ENCODE measurements at places on chromosomes 16 and 17. TPM values are rescaled to one million over a fixed set of nuclear protein-coding genes. Genes with fewer than 3 reads are reported as not detected.

CLEC19A gene
- total RNA-seq, result not detected

NTN1 gene
- total RNA-seq, result 3.3 TPM

HOXB1 gene
- not detected for total RNA-seq

ODAD4 gene
- 3.2 TPM for total RNA-seq

TEX14 gene
- 0.33 TPM for total RNA-seq

HBQ1 gene
- not detected for total RNA-seq

KCNJ2 gene
- 8.8 TPM for total RNA-seq

KCNJ16 gene
- total RNA-seq, result 0.32 TPM

HCRT gene
- total RNA-seq, result not detected

HOXB8 gene
- total RNA-seq, result 4.6 TPM

CNGB1 gene
- total RNA-seq, result not detected

GRCh38 chr17:44081681-44082080 lies 11.1 kb downstream of the G6PC3 start:
- no peaks in the 10 kb centered on the region for H3K4me1 ChIP-seq
- no peaks in the 10 kb centered on the region for H3K27me3 ChIP-seq
- peaks cover 3% of the 10 kb centered on the region for H3K36me3 ChIP-seq
- no peak for DNase-seq
- H3K27ac ChIP-seq, result no peak overlapping the region

- no peak overlapping the region for H3K27ac ChIP-seq
- no peaks in the 10 kb centered on the region for H3K27me3 ChIP-seq
- no peaks in the 10 kb centered on the region for H3K4me1 ChIP-seq
- H3K4me3 ChIP-seq, result no peak overlapping the region
Measured at GRCh38 chr16:77344341-77344740, 90.5 kb downstream of the ADAMTS18 start.

- no peak overlapping the region for H3K4me3 ChIP-seq
- no peaks in the 10 kb centered on the region for H3K4me1 ChIP-seq
- H3K36me3 ChIP-seq, result peaks cover 9% of the 10 kb centered on the region
Measured at GRCh38 chr16:89742948-89743347, 21.6 kb downstream of the ZNF276 start.

GRCh38 chr16:21980032-21980431 lies 20.9 kb downstream of the PDZD9 start:
- no peaks in the 10 kb centered on the region for H3K27me3 ChIP-seq
- no peak overlapping the region for H3K27ac ChIP-seq

DNA sequence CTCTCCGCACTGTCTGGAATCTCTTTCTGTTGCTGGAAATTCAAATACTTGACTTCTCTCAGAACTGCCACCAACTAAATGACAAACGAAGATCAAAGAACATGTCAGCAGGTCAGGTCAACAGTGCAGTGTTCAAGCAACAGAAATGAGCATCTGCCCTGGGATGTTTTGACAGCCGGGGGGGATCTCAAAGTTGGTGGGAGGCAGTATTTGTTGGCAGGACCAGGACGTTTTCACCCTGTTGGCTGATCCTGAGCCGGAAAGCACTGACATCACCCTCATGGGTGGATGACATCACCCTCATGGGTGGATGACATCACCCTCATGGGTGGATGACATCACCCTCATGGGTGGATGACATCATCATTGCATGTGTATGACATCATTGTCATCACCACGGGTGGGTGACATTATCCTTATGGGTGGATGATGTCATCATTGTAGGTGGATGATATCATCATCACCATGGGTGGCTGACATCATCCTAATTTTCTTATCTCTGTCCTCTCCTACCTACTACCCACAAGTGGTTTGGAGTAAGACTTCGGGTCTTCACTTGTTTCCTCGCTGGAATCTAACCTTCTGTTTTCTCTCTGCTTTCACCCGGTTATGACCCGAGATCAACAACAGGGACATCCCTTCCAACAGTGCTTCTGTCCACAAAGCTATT lies 18.9 kb downstream of the DNAH17 start:
- H3K27ac ChIP-seq, result no peak overlapping the region
- no peak overlapping the region for H3K4me3 ChIP-seq
- no peaks in the 10 kb centered on the region for H3K36me3 ChIP-seq
- no peaks in the 10 kb centered on the region for H3K4me1 ChIP-seq
- H3K27me3 ChIP-seq, result no peaks in the 10 kb centered on the region

DNA sequence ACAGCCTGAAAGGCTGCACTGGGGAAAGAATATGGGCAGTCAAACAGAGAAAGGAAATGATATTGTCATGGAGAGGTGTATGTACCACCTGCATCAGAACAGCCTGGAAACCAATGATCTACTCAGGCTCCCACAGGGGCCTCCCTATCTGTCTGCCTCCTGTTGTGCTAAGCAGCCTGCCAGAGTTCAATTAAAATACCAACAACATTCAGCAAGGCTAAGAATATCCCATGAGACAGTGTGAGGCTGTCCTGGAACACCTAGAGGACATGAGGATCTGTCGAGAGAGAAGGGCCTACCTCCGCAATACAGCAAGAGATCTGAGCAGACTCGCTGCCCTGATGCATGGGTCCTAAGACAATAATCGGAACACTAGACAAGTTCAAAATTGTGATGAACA lies 8.4 kb downstream of the FXR2 start:
- no peaks in the 10 kb centered on the region for H3K36me3 ChIP-seq
- H3K27me3 ChIP-seq, result no peaks in the 10 kb centered on the region
- H3K27ac ChIP-seq, result no peak overlapping the region
- H3K4me3 ChIP-seq, result no peak overlapping the region

DNA sequence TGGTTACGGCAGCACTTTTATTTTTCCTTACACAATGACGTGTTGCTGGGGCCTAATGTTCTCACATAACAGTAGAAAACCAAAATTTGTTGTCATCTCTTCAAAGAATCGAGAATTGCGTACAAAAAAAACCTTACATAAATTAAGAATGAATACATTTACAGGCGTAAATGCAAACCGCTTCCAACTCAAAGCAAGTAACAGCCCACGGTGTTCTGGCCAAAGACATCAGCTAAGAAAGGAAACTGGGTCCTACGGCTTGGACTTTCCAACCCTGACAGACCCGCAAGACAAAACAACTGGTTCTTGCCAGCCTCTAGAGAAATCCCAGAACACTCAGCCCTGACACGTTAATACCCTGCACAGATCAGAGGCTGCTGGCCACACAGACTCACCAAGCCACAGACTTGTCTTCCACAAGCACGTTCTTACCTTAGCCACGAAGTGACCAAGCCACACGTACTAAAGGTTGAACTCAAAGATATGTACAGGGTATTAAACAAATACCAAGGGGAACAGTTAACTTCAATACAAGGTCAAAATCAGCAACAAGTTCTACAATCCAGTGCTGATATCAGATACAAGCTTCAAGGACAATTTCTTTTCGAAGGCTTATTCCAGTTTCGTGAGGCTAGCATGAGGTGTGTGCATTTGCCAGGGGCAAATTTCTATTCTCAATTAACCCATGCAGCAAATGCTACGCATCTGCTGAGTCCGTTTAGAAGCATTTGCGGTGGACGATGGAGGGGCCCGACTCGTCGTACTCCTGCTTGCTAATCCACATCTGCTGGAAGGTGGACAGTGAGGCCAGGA lies 2.4 kb downstream of the ACTG1 start:
- no peak for DNase-seq
- H3K27ac ChIP-seq, result peak overlapping the region; percentile 98
- H3K27me3 ChIP-seq, result no peaks in the 10 kb centered on the region
- H3K36me3 ChIP-seq, result no peaks in the 10 kb centered on the region
- peak overlapping the region; percentile 92 for H3K4me3 ChIP-seq

GRCh38 chr16:78529881-78530280 lies 430.4 kb downstream of the WWOX start:
- H3K27me3 ChIP-seq, result no peaks in the 10 kb centered on the region
- no peak overlapping the region for H3K27ac ChIP-seq
- H3K4me1 ChIP-seq, result no peaks in the 10 kb centered on the region
- no peak for DNase-seq
- no peak overlapping the region for H3K4me3 ChIP-seq

- H3K27ac ChIP-seq, result no peak overlapping the region
- no peak overlapping the region for H3K4me3 ChIP-seq
- H3K36me3 ChIP-seq, result no peaks in the 10 kb centered on the region
- H3K27me3 ChIP-seq, result no peaks in the 10 kb centered on the region
- DNase-seq, result no peak
Measured at GRCh38 chr17:43365356-43365755, 33.4 kb upstream of the ARL4D start.

DNA sequence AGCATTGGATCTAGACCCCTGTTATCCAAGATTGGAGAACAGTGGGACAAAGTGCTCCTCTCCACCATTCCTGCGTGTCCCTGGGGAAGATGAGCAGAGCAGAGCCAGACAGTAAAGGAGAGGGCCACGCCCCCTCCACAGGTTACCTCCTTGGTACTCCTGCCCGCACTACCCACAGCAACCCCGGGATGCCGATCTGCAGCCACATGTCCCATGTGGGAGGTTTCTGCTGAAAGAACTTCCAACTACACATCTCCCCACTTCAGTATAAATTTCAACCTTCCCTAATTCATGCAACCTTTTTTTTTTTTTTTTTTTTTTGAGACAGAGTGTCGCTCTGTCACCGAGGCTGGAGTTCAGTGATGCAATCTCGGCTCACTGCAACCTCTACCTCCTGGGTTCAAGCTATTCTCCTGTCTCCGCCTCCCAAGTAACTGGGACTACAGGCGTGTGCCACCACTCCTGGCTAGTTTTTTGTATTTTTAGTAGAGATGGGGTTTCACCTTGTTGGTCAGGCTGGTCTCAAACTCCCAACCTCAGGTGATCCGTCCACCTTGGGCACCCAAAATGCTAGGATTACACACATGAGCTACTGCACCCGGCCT lies 2.3 kb downstream of the RAB37 start:
- no peak overlapping the region for H3K27ac ChIP-seq
- no peak overlapping the region for H3K4me3 ChIP-seq
- no peak for DNase-seq
- no peaks in the 10 kb centered on the region for H3K36me3 ChIP-seq

DNA sequence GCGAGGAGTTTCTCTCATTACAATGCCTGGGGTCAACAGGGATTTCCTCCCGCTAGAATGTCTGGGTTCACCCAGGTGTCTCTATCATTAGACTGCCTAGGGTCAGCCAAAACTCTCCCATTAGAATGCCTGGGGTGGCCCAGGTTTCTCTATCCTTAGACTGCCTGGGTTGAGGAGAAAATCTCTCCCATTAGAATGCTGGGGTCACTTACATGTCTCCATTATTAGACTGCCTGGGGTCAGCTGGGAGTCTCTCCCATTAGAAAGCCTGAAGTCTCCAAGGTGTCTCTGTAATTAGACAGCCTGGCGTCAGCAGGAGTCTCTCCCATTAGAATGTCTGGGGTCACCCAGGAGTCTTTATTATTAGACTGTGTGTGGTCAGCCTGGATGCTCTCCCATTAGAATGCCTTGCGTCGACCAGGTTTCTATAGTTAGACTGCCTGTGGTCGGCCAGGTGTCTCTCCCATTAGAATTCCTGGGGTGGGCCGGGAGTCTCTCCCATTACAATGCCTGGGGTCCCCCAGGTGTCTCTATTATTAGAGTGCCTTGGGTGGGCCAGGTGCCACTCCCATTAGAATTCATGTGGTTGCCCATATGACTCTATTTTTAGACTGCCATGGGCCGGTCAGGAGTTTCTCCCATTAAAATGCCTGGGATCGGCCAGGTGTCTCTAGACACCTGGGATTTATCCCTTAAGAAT lies 2272.1 kb downstream of the TP53TG3F start:
- H3K4me1 ChIP-seq, result no peaks in the 10 kb centered on the region
- H3K36me3 ChIP-seq, result no peaks in the 10 kb centered on the region
- DNase-seq, result no peak
- no peak overlapping the region for H3K4me3 ChIP-seq
- H3K27me3 ChIP-seq, result no peaks in the 10 kb centered on the region

- no peaks in the 10 kb centered on the region for H3K36me3 ChIP-seq
- peak overlapping the region; percentile 95 for H3K27ac ChIP-seq
- H3K27me3 ChIP-seq, result no peaks in the 10 kb centered on the region
Measured at GRCh38 chr17:63841350-63842172, 924 bp downstream of the SMARCD2 start.

GRCh38 chr16:70157105-70157476 lies 16.5 kb upstream of the CLEC18C start:
- H3K4me1 ChIP-seq, result no peaks in the 10 kb centered on the region
- no peak for DNase-seq
- no peaks in the 10 kb centered on the region for H3K27me3 ChIP-seq
- no peak overlapping the region for H3K4me3 ChIP-seq

GRCh38 chr17:79888811-79889634 lies 49.8 kb upstream of the CBX4 start:
- peak; percentile 31 for DNase-seq
- no peak overlapping the region for H3K4me3 ChIP-seq
- H3K27ac ChIP-seq, result no peak overlapping the region
- peaks cover 7% of the 10 kb centered on the region for H3K4me1 ChIP-seq

- H3K27ac ChIP-seq, result peak overlapping the region; percentile 73
- no peaks in the 10 kb centered on the region for H3K36me3 ChIP-seq
- no peak overlapping the region for H3K4me3 ChIP-seq
- H3K27me3 ChIP-seq, result no peaks in the 10 kb centered on the region
- no peak for DNase-seq
Measured at GRCh38 chr16:24986512-24987303, 28.5 kb downstream of the ARHGAP17 start.

All from breast epithelium (tissue), 4 donors.